Memory B cell (primary cell): ENCODE measurements at places on chromosomes 1 and 21.
A peak's percentile ranks its signal among the peaks of the same experiment; 100 is the strongest.

GRCh38 chr1:203099805-203100515 is 14.1 kb upstream of the MYOG start:
- DNase-seq = no peak
- no peak overlapping the region for H3K27ac ChIP-seq
- no peaks in the 10 kb centered on the region for H3K4me1 ChIP-seq
- H3K27me3 ChIP-seq = peaks cover 9% of the 10 kb centered on the region
- no peak overlapping the region for H3K4me3 ChIP-seq

DNA sequence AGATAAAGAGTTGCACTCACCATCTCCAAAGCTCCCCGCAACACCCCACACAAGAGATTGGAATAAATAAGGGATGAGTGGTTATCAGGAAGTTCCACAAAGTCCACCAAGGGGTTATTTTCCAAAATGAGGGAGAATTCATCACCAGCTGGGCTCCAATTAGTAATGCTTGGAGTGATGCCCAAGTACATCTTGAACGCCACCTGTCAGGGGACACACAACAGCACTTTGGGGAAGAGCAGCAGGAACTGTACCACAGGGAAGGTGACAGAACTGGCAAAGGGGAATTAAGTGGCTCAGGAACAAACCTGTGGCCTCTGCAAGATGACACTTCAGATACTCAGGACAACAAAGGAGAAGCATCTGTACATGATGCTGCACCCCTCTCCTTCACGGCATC is 11.5 kb downstream of the TRAPPC3 start:
- H3K27ac ChIP-seq = no peak overlapping the region
- H3K36me3 ChIP-seq = peaks cover 18% of the 10 kb centered on the region
- H3K4me1 ChIP-seq = peaks cover 5% of the 10 kb centered on the region
- no peak overlapping the region for H3K4me3 ChIP-seq
- no peak for DNase-seq

- no peaks in the 10 kb centered on the region for H3K4me1 ChIP-seq
- no peak for DNase-seq
- H3K36me3 ChIP-seq = no peaks in the 10 kb centered on the region
- H3K27ac ChIP-seq = no peak overlapping the region
- peaks cover 6% of the 10 kb centered on the region for H3K27me3 ChIP-seq
- H3K4me3 ChIP-seq = no peak overlapping the region
These were observed 50.9 kb upstream of the GALNT2 start for GRCh38 chr1:230016159-230016558.

DNA sequence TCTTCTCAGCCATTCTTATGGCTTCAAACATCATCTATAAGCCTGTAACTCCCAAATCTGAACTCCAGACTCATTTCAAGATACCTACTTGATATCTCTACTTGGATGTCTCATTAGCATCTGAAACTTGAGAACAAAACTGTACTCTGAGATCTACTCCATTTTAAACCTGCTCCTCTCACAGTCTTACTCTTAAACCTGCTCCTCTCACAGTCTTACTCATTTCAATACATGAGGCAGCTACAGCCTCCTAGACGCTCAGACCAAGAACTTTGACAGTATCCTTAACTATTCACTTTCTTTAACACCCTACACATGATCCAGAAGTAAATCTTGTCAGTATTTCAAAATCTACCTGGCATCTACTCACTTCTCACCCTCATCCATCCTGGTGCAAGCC is 54.3 kb downstream of the NBPF6 start:
- H3K4me3 ChIP-seq = no peak overlapping the region
- peaks cover 4% of the 10 kb centered on the region for H3K27me3 ChIP-seq
- H3K36me3 ChIP-seq = no peaks in the 10 kb centered on the region

DNA sequence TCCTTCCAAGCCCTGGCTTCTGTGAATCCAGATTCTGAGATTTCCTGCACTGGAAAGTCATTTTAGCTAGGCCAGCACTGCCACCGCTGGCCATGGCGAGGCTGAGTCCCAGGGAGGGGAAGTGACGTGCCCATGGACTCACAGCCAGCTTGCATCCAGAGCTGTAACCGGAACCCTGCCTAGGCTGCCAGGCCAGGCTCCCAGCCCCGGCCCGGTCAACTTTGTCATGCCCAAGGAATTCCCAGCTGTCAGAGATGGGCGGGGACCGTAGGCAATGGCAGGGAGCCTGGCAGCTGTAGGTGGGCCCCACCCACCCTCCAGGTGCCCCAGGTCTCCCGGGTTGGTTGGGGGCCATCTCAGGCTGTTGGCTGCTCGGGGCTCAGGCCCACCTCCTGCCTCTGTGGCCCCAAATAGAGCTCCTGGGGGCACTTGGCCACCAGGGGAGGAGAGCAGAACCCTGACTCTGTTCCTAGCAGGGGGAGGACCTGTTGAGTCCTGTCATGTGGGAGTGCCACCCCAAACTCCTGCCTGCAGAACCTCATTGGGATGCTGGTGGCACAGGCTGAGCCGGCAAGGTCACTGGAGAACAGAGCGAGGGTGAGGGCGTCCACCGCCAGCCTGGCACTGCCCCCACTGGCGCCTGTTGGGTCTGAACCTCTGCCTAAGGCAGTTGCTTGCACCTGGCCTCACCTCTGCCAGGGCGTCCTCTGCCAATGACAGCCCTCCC is 57.8 kb downstream of the FOXO6 start:
- peaks cover 20% of the 10 kb centered on the region for H3K27me3 ChIP-seq
- no peak overlapping the region for H3K27ac ChIP-seq
- H3K4me3 ChIP-seq = no peak overlapping the region
- no peaks in the 10 kb centered on the region for H3K4me1 ChIP-seq
- H3K36me3 ChIP-seq = no peaks in the 10 kb centered on the region

DNA sequence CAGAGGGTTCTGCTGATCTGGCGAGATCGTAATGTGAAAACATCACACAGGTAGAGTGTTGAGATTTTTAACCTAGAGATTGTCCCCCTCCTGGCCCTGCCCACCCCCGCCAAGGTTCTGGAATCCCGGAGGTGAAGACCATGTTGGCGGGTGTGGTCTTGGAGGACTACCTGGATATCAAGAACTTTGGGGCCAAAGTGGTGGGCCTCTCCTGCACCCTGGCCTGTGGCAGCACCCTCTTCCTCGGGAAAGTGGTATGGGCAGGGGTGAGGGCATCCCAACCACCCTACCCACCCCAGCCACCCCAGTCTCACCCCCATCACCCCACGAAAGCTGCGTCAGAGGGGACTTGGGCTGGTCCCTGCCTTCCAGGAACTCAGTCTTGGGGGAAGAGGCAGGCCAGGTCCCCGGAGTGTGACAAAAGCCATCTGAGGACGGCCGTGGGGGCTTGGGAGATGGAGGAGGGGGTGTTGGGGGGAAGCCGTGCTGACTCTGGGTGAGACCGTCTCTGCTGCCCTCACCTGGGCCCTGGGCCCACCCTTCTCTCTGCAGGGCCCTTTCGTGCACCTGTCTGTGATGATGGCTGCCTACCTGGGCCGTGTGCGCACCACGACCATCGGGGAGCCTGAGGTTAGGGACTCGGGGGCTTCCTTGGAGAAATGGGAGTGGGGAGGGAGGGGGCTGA is 4.4 kb downstream of the CLCNKB start:
- H3K36me3 ChIP-seq = no peaks in the 10 kb centered on the region
- H3K27me3 ChIP-seq = peaks cover 28% of the 10 kb centered on the region
- H3K4me1 ChIP-seq = no peaks in the 10 kb centered on the region
- no peak overlapping the region for H3K27ac ChIP-seq
- no peak for DNase-seq

DNA sequence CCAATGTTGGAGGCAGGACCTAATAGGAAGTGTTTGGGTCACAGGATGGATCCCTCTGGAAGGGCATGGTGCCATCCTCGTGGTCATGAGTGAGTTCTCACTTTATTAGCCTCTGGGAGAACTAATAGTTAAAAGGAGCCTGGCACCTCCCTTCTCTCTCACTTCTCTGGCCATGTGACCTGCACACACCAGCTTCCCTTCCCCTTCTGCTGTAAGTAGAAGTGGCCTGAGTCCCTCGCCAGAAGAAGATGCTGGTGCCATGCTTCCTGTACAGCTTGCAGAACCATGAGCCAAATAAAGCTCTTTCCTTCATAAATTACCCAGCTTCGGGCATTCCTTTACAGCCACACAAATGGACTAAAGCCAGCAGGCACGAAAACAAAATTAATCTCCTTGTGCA is 23.6 kb downstream of the ACOT7 start:
- peaks cover 6% of the 10 kb centered on the region for H3K36me3 ChIP-seq
- H3K4me3 ChIP-seq = no peak overlapping the region
- H3K27ac ChIP-seq = no peak overlapping the region
- no peak for DNase-seq
- no peaks in the 10 kb centered on the region for H3K4me1 ChIP-seq

DNA sequence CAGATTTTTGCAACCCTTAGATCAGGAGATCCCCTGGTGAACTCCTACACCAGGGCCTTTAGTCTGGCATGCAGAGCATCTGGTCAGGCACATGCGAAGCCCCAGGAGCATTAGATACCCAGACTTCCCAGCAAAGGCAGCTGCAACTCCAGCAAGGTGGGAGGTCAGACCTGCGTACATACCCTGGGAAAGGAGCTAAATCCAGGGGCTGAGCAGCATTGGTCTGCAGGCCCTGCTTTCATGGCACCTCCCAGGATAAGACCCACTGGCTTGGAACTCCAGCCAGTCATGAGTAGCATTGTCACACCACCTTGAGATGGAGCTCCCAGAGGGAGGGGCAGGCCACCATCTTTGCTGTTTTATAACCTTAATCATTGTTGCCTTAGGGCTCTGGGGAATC is 92.3 kb downstream of the KCNT2 start:
- no peak for DNase-seq
- no peaks in the 10 kb centered on the region for H3K4me1 ChIP-seq
- no peaks in the 10 kb centered on the region for H3K27me3 ChIP-seq
- no peak overlapping the region for H3K4me3 ChIP-seq
- no peak overlapping the region for H3K27ac ChIP-seq
- no peaks in the 10 kb centered on the region for H3K36me3 ChIP-seq

DNA sequence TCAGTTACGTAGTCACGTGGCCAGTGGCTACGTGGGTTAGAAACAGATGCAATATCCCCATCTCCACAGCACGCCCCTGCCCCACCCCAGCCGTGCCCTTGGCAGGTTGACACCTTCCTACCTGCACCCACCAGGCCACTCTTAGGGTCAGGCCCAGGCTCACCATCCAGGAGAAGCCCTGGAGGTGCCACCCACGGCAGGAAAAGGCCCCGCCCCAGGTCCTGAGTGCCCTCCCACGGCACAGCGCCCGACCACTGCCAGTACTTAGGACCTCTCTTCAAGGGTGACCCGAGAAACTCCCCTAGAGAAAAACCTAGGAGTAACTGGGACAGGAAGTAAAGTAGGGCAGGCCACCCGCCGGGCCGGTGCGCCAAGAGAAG is 1.5 kb downstream of the C1orf35 start:
- H3K4me3 ChIP-seq = peak overlapping the region; percentile 97
- peaks cover 11% of the 10 kb centered on the region for H3K36me3 ChIP-seq
- peaks cover 21% of the 10 kb centered on the region for H3K4me1 ChIP-seq
- H3K27me3 ChIP-seq = no peaks in the 10 kb centered on the region
- no peak for DNase-seq
- H3K27ac ChIP-seq = peak overlapping the region; percentile 84

GRCh38 chr1:32518976-32519375 is 20.3 kb upstream of the ZBTB8A start:
- peaks cover 6% of the 10 kb centered on the region for H3K4me1 ChIP-seq
- H3K27me3 ChIP-seq = peaks cover 8% of the 10 kb centered on the region
- no peak for DNase-seq
- H3K27ac ChIP-seq = no peak overlapping the region
- H3K4me3 ChIP-seq = no peak overlapping the region

- H3K36me3 ChIP-seq = no peaks in the 10 kb centered on the region
- H3K4me1 ChIP-seq = no peaks in the 10 kb centered on the region
- H3K27me3 ChIP-seq = peaks cover 8% of the 10 kb centered on the region
- DNase-seq = no peak
These were observed 283.4 kb downstream of the PTPRU start for GRCh38 chr1:29519788-29520110.

- peaks cover 7% of the 10 kb centered on the region for H3K36me3 ChIP-seq
- H3K27me3 ChIP-seq = no peaks in the 10 kb centered on the region
- no peak overlapping the region for H3K27ac ChIP-seq
- no peak overlapping the region for H3K4me3 ChIP-seq
- no peak for DNase-seq
- peaks cover 23% of the 10 kb centered on the region for H3K4me1 ChIP-seq
These were observed 532 bp upstream of the FAM177B start for GRCh38 chr1:222736470-222736869.

- H3K27me3 ChIP-seq = no peaks in the 10 kb centered on the region
- H3K27ac ChIP-seq = no peak overlapping the region
- no peak overlapping the region for H3K4me3 ChIP-seq
- no peaks in the 10 kb centered on the region for H3K4me1 ChIP-seq
These were observed 281.4 kb downstream of the AJAP1 start for GRCh38 chr1:4935807-4936206.

DNA sequence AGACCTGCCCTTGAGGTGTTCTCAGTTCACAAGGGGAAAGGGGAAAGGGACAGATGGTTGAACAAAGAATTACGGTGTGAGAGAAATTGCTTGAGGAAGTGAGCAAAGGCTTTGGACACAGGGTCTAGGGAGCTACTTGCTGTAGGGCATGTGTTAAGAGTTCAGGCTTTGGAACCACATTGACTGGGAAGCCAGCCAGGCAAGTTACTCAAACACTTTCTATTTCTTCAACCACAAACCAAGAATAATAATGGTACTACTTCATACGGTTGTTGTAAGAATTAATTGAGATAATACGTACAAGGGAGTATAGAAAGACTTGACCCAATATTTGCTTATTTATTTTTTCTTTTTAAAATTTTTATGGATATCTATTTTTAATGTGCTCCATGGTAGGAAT is 26.6 kb downstream of the AK4 start:
- H3K27me3 ChIP-seq = peaks cover 6% of the 10 kb centered on the region
- H3K36me3 ChIP-seq = no peaks in the 10 kb centered on the region
- H3K27ac ChIP-seq = no peak overlapping the region
- H3K4me3 ChIP-seq = no peak overlapping the region
- no peaks in the 10 kb centered on the region for H3K4me1 ChIP-seq
